ENCODE measurements at places on chromosomes 7 and 10.

DNA sequence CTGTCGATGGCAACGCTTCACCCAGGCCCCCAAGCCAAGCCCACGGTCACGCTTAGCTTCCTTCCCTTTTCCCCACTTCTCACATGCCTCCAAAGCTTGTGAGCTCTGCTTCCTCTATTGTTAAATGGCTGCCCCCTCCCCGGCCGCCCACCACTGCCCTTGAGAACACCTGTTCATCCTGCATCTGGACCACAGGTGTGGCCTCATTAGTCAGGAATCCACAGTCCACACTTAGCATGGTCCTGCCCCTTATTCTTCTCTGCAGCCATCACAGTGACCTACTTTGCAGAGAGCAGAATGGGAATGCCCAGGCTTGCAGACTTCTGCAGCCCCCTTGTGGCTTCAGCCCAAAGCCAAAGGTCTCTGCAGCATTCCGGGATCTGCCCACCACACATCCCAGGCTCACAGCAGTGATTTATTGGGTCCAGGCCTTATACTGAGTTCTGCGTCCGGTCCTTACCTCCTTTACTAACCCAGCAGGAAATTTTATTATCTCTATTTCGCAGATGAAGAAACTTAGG lies 66.9 kb downstream of the PTPRE start:
- H3K27me3 ChIP-seq = no peaks in the 10 kb centered on the region
- peaks cover 9% of the 10 kb centered on the region for H3K36me3 ChIP-seq
- peaks cover 87% of the 10 kb centered on the region for H3K4me1 ChIP-seq
- no peak for DNase-seq
- H3K4me3 ChIP-seq = no peak overlapping the region

DNA sequence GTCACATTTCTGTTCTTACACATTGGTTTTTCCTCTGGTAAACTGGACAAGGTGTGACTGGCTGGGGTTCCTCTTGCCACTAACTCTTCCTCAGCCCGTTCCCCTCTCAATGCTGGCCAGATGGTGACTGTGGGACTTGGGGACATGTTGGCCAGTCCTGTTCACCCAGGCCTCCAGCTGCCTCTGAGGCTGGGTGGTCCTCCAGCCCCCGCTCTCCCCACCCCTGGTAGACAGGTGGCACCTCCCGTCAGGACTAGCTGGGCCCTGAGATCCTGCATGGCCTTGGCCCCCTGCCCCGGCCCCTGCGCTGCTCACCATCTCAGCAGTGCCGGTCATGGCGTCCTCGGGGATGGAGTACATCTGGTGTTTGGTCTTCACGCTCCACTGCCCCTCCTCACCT lies 10.8 kb upstream of the MYL7 start:
- no peaks in the 10 kb centered on the region for H3K36me3 ChIP-seq
- H3K27me3 ChIP-seq = peaks cover 11% of the 10 kb centered on the region
- no peak overlapping the region for H3K4me3 ChIP-seq
- no peaks in the 10 kb centered on the region for H3K4me1 ChIP-seq
- no peak overlapping the region for H3K27ac ChIP-seq

DNA sequence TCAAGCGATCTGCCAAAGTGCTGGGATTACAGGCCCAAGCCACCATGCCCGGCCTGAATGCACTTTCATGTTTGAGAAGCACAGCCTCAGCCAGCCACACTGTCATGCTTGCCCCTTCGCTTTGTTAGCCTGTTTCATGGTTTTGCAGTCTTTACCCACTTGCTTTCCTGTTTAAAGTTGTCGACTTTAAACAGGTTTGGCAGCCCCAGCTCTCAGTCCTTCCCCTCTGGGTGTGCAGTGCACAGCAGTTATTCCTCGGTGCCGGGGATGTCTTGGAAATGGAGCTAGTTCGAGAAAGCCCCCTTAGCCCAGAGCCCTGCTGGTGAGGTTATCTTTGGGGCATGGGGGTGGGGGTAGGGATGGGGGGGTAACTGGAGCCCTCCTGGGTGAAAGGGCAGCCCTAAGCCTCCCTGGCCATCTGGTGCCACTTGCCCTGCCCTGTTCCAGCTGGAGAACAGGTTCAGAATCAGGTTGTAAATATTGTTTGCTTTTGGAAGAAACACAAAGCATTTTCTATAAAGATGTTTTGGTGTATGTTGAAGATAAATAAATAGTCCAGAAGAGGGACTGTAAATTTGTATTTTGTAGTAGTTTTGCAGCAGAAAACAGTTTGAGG lies 14.8 kb downstream of the TSPAN14 start:
- H3K27me3 ChIP-seq = peaks cover 6% of the 10 kb centered on the region
- H3K4me1 ChIP-seq = peaks cover 67% of the 10 kb centered on the region
- DNase-seq = no peak
- no peak overlapping the region for H3K4me3 ChIP-seq
- peak overlapping the region; percentile 99 for H3K27ac ChIP-seq

- H3K36me3 ChIP-seq = no peaks in the 10 kb centered on the region
- no peak overlapping the region for H3K27ac ChIP-seq
- no peak for DNase-seq
- H3K4me1 ChIP-seq = peaks cover 13% of the 10 kb centered on the region
- no peak overlapping the region for H3K4me3 ChIP-seq
Measured at GRCh38 chr10:97079448-97079847, 106.3 kb downstream of the SLIT1 start.

- no peak overlapping the region for H3K4me3 ChIP-seq
- H3K36me3 ChIP-seq = no peaks in the 10 kb centered on the region
- no peaks in the 10 kb centered on the region for H3K4me1 ChIP-seq
- no peak for DNase-seq
Measured at GRCh38 chr7:30563326-30563942, 31.2 kb upstream of the GARS1 start.

DNA sequence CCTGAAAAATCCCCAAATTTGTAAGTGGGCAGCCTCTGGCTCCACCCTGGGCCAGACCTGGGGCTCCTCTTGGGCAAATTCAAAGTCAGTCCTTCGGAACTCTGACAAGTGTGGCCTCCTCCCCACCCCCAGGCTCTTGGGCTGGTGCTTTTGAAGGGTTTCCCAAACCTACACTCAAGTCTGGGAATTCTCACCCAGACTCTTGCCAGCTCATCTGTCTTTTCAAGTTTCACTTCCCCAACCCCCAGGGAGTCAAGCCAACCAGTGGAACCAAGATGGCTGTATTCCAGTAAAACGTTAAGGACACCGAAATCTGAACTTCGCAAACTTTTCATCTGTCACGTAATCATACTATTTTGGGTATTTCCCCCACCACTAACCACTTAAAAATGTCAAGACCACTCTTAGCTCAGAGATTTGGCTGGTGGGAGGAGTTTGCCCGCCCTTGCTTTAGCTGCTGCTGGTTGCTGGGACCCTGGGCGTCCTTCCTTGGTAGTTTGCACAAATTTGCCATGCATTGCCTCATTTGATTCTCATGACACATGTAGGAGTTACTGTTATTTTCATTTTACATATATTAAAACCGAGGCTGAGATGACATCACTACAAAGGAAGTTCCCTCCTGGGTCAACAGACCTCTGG lies 1.7 kb upstream of the MYO1G start:
- H3K27ac ChIP-seq = no peak overlapping the region
- H3K4me1 ChIP-seq = peaks cover 13% of the 10 kb centered on the region
- H3K36me3 ChIP-seq = peaks cover 18% of the 10 kb centered on the region
- H3K4me3 ChIP-seq = no peak overlapping the region

- H3K36me3 ChIP-seq = peaks cover 4% of the 10 kb centered on the region
- peaks cover 2% of the 10 kb centered on the region for H3K27me3 ChIP-seq
- DNase-seq = no peak
- no peak overlapping the region for H3K27ac ChIP-seq
- no peak overlapping the region for H3K4me3 ChIP-seq
- H3K4me1 ChIP-seq = no peaks in the 10 kb centered on the region
Measured at GRCh38 chr10:99123851-99124250, 111.8 kb downstream of the HPSE2 start.

GRCh38 chr7:112361154-112361553 lies 89.1 kb upstream of the IFRD1 start:
- no peaks in the 10 kb centered on the region for H3K36me3 ChIP-seq
- no peak for DNase-seq
- no peak overlapping the region for H3K4me3 ChIP-seq
- H3K27ac ChIP-seq = no peak overlapping the region

DNA sequence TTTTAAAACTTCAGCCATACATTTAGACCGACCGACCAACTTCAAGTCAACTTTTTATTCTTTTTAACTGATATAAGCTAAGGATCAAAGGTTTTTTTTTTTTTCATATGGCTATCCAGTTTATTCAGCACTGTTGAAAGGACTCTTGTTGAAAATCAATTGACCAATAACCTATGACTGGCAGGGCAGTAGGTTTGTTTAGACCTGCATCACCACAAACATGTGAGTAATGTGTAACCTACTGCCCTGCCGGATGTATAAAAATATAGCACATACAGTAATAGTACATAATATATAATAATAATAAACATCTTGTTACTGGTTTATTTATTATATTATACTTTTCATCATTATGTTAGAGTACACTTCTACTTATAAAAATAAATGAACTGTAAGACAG lies 434.6 kb upstream of the SEMA3A start:
- H3K4me3 ChIP-seq = no peak overlapping the region
- DNase-seq = no peak
- H3K36me3 ChIP-seq = peaks cover 8% of the 10 kb centered on the region
- H3K27ac ChIP-seq = no peak overlapping the region

DNA sequence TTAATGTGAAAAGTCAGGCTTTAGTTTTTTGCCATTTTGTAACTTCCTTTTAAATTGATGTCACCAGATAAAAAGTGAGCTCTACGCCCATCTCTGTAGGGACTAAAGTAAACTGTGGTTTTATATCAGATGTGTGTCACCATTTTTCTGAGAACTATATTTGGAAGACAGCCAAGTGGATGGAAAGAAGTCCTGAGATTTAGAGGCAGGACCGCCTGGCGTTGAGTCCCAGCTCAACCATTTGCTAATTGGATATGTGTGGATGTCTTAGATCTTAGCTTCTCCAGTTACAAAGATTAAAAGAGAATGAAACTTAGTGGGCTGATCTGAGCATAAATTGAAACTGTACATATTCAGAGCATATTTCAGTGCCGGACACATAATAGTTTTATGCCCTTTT lies 691.6 kb upstream of the CELF2 start:
- no peak overlapping the region for H3K27ac ChIP-seq
- no peaks in the 10 kb centered on the region for H3K4me1 ChIP-seq
- no peak overlapping the region for H3K4me3 ChIP-seq
- no peaks in the 10 kb centered on the region for H3K36me3 ChIP-seq
- DNase-seq = no peak
- no peaks in the 10 kb centered on the region for H3K27me3 ChIP-seq

DNA sequence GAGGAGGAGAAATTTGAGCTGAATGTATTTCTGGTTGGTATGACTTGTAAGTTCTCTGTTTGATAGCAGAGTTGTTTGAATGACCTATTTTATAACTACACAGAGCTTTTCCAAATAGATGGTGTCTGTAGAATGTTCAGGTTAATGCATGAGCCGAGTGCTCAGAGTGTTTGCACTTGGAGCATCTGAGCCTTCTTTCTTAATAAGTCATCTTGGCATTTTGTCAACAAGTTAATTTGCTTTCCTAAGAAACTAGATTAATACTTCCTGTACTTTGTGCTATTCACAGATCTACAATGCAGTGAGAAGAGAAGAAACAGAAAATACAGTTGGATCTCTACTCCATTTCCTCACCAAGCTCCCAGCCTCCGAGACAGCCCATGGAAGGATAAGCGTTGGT lies 138.2 kb downstream of the PLCE1 start:
- no peaks in the 10 kb centered on the region for H3K36me3 ChIP-seq
- no peak overlapping the region for H3K4me3 ChIP-seq
- H3K27me3 ChIP-seq = no peaks in the 10 kb centered on the region
- no peak for DNase-seq
- no peaks in the 10 kb centered on the region for H3K4me1 ChIP-seq

GRCh38 chr7:48466713-48467112 lies 295.5 kb downstream of the ABCA13 start:
- H3K36me3 ChIP-seq = no peaks in the 10 kb centered on the region
- H3K27ac ChIP-seq = no peak overlapping the region
- no peak for DNase-seq
- H3K4me3 ChIP-seq = no peak overlapping the region
- H3K4me1 ChIP-seq = no peaks in the 10 kb centered on the region

- H3K36me3 ChIP-seq = no peaks in the 10 kb centered on the region
- no peak for DNase-seq
- no peak overlapping the region for H3K4me3 ChIP-seq
Measured at GRCh38 chr7:28793381-28794085, 164.6 kb downstream of the TRIL start.

GRCh38 chr10:24971374-24971773 lies 19.0 kb upstream of the PRTFDC1 start:
- no peaks in the 10 kb centered on the region for H3K4me1 ChIP-seq
- no peaks in the 10 kb centered on the region for H3K27me3 ChIP-seq
- H3K36me3 ChIP-seq = no peaks in the 10 kb centered on the region
- H3K27ac ChIP-seq = no peak overlapping the region
- H3K4me3 ChIP-seq = no peak overlapping the region
- DNase-seq = no peak

DNA sequence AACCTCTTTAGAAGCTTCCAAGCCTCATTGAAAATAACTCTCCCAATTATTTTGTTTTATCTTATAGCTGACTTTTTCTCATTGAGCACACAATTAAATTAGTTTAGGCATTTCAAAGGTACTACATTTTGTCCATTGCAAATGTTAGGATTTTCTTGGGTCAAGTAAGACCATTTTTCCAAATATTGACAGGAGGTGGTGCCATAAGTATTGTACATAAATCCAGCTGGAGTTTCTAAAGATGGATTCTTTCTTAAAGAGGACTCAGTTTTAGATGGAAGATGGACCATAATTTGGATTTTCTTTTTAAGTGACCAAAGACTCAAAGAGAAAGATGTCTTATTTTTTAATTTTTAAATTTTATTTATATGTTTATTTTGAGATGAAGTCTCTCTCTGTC lies 12.3 kb upstream of the OPN4 start:
- no peaks in the 10 kb centered on the region for H3K4me1 ChIP-seq
- peaks cover 4% of the 10 kb centered on the region for H3K36me3 ChIP-seq
- H3K27me3 ChIP-seq = no peaks in the 10 kb centered on the region
- no peak overlapping the region for H3K4me3 ChIP-seq
- no peak for DNase-seq
- no peak overlapping the region for H3K27ac ChIP-seq

DNA sequence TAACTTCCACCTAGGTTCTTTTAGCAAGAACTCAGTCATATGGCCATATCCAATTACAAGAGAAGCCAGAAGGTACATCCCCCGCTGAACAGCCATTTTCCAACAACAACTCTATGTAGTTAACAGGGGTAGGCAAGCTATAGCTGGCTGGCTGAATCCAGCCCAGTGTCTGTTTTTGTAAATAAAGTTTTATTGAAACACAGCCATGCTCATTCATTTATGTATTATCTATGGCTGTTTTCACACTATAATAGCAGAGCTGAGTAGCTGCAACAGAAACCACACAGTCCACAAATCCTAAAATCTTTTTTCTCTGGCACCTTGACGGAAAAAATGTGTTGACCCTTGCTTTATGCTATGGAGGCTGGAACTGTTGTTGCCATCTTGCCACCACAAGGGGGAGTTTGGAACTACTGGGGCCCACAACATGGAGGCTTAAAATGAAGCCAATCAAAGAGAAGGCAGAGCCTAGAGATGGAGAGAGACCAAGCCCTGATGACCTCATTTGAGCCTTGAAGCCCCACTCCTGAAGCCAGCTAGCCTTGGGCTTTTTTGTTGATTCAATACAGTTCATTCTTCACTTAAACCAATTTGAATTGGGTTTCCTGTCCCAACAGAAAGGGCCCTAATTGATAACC lies 33.3 kb upstream of the XPNPEP1 start:
- no peaks in the 10 kb centered on the region for H3K36me3 ChIP-seq
- peaks cover 2% of the 10 kb centered on the region for H3K27me3 ChIP-seq
- peak; percentile 26 for DNase-seq
- H3K4me3 ChIP-seq = no peak overlapping the region
- H3K4me1 ChIP-seq = peaks cover 19% of the 10 kb centered on the region

GRCh38 chr10:57890691-57891090 lies 377.0 kb downstream of the IPMK start:
- H3K4me1 ChIP-seq = no peaks in the 10 kb centered on the region
- DNase-seq = no peak
- no peak overlapping the region for H3K4me3 ChIP-seq
- no peak overlapping the region for H3K27ac ChIP-seq
